Cerebellum (tissue), 4 donors: ENCODE measurements at places on chromosomes 2 and 18. TPM values are rescaled to one million over a fixed set of nuclear protein-coding genes. Genes with fewer than 3 reads are reported as not detected.
A peak's percentile ranks its signal among the peaks of the same experiment; 100 is the strongest.

The KIF5C gene
- 340 TPM for total RNA-seq

The AKAIN1 gene
- 6.9 TPM for total RNA-seq

The NT5C1B gene
- 0.09 TPM for total RNA-seq

The ANTXR1 gene
- 39.2 TPM for total RNA-seq

The FAP gene
- total RNA-seq: 24.0 TPM

The REG1A gene
- total RNA-seq: 0.54 TPM

The PLCL1 gene
- 13.0 TPM for total RNA-seq

The ATG16L1 gene
- total RNA-seq: 36.7 TPM

The CABLES1 gene
- 7.0 TPM for total RNA-seq

The ST8SIA3 gene
- total RNA-seq: 32.3 TPM

The DTNA gene
- total RNA-seq: 86.1 TPM

The STARD6 gene
- not detected for total RNA-seq

DNA sequence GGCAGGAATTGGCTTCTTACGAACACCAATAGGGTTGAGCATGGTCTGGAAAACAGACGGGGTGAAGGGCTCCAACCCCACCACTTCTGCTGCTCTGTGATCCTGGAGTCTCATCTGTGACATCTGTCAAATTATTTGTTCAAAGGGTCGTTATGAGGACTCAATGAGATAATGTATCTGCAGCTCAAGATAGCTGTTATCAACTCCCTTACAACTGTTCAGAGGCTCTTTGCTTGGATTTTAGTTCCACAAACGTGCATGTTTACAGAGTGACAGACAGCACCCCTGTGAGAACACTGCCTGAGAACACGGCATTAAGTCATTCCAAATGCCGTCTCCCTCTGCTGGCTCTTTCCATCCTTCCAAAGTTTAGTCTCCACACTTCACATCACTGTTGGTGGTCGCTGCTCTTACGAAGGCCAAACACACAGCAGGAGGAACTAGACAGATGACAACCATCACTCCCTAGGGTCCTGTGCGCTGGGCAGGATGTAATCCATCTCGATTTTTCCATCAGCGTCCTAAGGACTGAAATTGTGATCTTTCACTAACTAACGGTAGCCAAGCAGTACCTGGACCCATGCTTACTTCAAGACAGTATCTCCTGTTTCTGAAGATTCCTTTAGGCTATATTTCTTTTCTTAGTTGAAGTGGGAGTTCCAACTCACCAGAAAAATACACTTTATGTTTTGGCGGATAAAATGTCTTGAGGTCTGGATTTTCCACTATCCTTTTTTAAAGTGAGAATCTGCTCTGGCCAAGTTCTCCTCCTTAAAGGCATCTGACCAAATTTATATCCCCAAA, 220.3 kb downstream of the ANAPC1 start:
- no peak for DNase-seq

DNA sequence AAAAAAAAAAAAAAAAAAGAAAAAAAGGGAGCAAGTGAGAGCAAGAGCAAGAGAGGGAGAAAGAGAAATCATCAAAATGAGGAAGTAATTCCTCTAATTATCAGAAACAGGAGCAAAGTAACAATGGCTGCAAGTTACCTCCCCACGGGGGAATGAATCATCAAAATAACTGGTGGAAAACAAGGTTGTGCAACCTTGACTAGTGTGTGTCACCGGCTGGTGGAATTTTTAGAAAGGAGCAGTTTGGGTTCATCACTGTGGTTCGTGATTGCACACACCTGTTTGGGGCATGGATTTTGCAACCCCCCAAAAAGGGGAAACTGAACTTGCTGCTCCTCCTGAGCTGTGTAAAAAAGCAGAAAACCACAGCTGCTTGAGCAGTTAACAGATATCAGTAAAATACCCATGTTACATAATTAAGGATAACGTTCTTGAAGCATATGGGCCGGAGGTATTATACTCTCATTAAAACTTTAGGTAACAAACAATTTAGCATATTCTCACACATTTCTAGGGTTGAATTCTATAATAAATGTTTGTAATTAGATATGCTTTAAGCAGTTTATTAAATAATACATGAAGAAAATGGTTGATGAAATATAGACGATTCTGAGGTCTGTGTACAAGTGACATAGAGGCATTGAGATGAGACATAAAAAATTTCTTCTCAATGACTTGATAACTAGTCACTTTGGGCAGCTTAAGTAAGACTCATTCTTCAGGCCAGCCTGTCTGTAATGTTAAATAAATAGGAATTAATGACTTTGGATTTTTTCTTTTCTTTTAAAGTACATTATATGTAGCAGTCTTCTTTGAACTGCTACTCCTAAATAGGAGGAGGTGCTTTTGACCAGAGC, 184.2 kb upstream of the ZEB2 start:
- no peak for DNase-seq

DNA sequence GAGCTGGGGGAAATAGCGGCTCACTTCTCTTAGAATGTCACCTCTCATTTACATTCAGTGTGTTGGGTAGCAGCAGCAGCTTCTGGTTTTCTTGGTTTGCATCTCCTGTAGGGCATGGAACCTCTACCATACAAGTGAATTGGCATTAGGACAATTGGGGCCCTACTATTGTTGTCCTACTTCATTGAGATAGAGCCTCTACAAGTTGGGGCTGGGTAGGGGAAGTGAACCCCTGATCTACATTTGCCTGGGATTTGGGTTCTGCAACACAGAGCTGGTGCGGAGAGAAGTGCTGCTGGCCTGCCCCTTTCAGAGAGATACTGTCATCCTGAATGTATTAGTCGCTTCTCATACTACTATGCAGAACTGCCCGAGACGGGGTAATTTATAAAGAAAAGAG, 391.6 kb upstream of the HS6ST1 start:
- DNase-seq: no peak

DNA sequence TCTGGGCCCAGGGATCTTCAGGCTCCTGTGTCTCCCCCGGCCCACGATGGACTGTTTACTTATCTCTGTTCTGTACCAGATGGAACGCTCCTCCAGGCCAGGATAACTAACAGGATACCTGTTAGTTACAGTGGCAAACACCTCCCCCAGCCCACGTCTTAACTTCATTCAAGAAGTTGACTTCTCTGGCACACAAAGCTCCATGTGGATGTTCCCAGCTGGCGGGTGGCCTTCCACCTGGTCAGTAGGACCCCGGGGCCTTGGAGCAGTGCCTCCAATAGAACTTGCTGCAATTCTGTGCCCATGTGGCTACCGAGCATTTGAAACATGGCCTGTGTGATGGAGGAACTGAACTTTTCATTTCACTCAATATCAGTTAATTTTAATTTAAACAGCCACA, 165.1 kb upstream of the GLI2 start:
- DNase-seq: no peak

GRCh38 chr2:101232770-101233169, 19.9 kb upstream of the CNOT11 start:
- no peak for DNase-seq

GRCh38 chr18:79478484-79479115, 82.9 kb downstream of the NFATC1 start:
- DNase-seq: no peak

- peak; percentile 56 for DNase-seq
Observed at GRCh38 chr2:100257939-100258338, 64.4 kb downstream of the LONRF2 start.

DNA sequence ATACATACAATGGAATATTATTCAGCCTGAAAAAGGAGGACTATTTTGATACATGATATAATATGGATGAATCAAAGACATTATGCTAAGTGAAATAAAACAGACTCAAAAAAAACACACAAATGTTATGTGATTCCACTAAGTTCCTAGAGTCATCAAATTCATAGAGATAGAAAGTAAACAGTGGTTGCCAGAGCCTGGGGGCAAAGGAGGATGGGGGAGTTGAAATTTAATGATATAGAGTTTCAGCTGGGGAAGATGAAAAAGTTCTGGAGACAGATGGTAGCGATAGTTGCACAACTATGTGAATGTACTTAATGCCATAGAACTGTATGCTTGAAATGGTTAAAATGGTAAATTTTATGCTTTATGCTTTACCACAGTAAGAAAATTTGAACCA, 119.7 kb downstream of the METTL4 start:
- no peak for DNase-seq

- DNase-seq: peak; percentile 82
Observed at GRCh38 chr2:25044990-25045389, 3.1 kb downstream of the EFR3B start.

DNA sequence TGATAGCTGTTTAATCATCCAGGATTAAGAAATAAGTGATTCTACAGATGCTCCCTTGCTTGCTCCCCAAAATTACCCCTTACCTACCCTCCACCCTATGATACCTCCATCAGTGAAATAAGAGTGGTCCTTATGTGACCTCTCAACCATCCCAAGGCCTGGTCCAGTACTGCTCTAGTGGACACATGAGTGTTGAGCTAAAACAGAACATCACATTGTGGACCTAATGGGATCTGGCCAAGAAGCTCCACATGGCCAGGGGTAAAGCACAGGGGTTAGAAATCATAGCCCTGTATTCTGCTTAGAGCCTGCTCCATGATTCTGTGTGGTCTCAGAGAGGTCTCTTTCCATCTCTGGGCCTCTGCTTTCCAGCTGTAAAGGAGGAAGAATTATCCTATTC, 355.6 kb downstream of the TNS1 start:
- no peak for DNase-seq

GRCh38 chr2:236521556-236521955, 48.1 kb upstream of the ACKR3 start:
- no peak for DNase-seq

DNA sequence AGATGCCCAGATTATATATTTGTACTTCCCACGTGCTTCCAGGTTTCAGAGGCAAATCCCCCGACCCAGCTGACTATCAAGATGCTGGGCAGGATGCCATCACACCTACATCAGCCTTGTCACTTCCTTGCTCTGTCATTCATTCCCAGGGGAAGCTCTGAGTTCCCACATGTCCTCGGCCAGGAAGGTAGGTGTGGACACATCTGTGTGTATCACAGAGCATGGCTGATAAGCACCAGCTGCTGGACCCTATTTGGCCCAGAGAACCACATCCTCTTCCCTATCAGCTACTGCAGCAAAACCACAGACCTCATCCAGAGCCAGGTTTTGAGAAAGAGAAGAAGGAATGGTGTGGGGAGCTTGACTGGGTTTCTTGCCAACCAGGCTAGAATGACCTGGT, 31.9 kb upstream of the ITGA6 start:
- no peak for DNase-seq

- DNase-seq: no peak
Observed at GRCh38 chr18:8991155-8991554, 111.3 kb upstream of the NDUFV2 start.

DNA sequence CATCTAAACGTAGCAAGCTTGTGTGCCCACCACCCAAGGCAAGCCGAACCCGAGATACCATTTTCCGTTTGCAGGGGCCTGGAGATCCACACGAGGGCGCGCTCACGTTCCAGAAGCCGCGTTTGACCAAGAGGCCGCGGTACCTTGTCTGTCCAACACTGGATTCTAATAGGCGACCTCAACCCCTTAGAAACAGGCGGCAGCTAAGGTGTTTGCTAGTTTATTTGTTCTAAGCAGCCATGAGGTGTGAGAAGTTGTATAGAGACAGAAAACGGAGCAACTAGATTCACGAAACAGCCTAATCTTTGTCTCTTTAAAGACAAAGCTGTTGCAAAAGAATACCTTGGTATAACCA, 4.2 kb downstream of the HOXD11 start:
- peak; percentile 25 for DNase-seq

GRCh38 chr2:152198499-152198898, 22.9 kb upstream of the STAM2 start:
- DNase-seq: no peak

- DNase-seq: no peak
Observed at GRCh38 chr2:137237055-137237454, 471.7 kb downstream of the THSD7B start.

GRCh38 chr2:208250388-208250787, 4.5 kb downstream of the IDH1 start:
- no peak for DNase-seq

DNA sequence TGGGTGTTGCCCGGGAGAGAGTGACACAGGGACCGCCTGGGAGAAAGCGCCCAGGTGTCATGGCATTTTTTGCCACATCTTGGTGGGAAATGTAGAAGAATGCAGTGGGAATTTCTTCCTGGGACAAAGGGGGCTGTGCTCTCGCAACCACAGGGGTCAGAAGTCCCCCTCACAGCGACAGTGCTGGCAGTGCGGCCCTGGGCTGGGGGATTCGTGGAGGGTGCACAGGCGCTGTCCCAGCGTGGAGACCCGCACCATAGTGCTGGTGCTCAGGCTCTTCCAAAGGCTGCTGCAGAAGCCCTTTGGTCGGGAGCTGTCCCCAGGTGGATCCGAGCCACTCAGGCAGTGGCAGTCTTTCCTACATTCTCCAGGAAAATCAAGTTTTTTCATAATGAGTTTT, 128.8 kb upstream of the SOX11 start:
- no peak for DNase-seq

- no peak for DNase-seq
Observed at GRCh38 chr2:58099096-58099769, 52.6 kb downstream of the VRK2 start.

- no peak for DNase-seq
Observed at GRCh38 chr2:223000872-223001796, 50.9 kb upstream of the KCNE4 start.
